Activated T-cell treated with anti-CD3 and anti-CD28 coated beads for 48 hours (primary cell): ENCODE measurements at places on chromosomes 2 and 18.

- DNase-seq, result no peak
These were observed 141.5 kb upstream of the HAAO start for GRCh38 chr2:42933824-42934254.

DNA sequence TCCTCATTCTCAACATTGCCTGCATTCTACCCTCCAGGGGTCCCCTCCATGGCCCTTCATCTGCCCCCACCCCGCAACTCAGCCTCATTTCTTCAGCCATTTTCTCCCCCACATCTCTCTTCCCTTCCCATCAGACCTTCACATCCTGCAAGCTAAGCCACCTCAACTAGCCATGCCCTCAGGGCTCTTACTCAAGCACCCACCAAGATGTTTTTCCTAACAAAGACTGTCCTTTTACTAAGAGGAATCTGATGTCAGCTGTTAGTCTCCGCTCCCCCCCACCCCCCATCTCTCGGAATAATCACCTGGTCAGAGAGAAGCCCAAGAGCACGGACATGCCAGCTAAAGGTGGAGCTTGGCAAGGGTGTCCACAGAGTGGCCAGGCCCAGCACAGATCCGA, 4.7 kb upstream of the CAPN10 start:
- no peak for DNase-seq

GRCh38 chr2:72824224-72824842, 1.5 kb downstream of the EXOC6B start:
- no peak for DNase-seq

- DNase-seq, result no peak
These were observed 561.4 kb upstream of the LINC00305 start for GRCh38 chr18:64710105-64710861.

DNA sequence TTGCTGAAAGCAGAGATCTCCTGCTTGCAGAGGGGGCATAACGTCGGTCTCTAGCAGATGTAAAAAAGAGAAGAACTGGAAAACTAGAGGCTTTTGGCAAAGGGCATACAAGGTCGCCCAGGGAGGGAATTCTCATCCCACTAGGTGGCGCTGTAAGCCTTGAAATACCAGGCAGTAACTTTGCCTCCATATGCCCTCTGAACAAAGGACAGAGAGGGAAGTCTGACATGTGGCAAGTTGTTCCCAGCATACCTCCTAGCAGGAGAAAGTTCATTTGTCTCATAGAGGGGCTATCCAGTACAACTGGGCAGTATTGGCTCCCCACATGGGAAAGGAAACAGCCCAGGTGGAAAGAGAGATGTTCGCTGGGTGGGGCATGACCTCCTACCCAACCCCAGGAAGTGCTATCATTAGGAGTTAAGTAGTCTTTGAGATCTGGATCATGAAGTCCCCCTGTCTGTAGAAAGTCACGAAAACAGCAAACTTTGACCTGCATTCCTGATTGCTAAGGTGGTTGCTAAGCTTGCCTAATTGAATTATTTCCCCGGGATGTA, 39.9 kb downstream of the STK17B start:
- peak; percentile 56 for DNase-seq

- DNase-seq, result no peak
These were observed 129.5 kb downstream of the TMEM182 start for GRCh38 chr2:102891296-102891695.

GRCh38 chr2:186345745-186346144, 140.3 kb upstream of the ZC3H15 start:
- no peak for DNase-seq

DNA sequence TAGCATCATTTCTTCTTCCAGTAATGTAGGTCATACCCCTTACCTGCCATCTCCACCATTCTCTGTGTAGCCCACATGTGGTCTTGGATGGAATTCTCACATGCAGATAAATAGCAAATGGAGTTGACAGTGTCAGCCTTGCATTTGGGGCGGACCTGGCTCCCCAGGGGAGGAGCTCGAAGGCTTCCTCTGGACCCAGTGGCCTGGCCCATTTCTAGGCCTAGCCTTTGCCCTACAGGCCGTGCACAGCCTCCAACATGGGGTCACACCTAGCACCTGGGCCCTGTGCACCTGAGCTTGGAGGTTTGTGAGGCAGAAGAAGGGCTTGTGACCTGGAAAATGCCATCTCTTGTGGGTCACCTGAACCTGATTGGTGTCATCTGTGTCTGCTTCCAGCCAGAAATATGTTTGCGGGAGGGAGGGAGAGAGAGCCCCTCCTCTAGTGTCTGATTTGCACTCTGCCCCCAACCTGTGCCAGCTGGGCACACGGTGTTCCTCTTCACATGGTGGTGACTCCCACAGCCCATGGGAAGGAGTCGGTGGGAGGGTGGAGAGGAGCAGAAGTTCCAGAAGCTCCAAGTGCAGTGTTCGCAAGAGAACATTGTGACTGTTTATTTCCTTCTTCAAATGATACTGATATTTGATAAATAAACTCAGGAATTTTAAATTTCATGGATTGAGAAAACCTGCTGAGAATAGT, 33.0 kb downstream of the ITGB1BP1 start:
- DNase-seq, result no peak

DNA sequence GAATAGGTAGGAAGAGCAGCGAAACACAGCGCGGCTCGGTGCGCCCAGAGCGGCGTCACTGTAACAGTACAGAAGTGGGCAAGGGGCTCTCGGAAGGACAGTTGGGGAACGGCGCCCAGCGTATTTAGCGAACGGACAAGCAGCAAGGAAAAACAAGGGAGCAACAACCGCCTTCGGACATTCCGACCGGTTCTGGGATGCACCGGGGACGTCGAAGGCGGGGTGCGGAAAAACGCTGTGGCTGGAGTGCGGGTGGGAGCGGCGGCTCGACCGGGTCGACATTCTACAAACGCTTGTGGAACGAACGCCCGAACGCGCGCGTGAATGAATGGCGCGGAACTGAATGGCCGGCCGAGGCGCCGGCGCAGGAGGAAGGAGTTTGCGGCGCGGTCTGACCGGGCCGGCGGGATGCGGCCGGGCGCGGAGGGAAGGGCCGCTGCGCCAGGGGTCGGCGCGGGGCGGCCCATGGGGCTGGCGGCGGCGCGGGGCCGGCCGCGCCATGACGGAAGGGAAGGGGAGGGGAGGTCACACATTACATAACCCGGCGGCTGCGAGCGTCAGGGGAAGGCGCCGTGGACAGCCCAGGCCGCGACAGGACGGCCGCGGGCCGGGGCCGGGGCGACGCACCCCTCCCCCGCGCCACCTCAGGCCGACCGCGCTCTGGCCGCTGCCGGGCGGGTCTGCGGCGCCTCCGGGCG, 605 bp downstream of the REV1 start:
- peak; percentile 29 for DNase-seq
